ENCODE measurements at places on chromosomes 2 and 18.

DNA sequence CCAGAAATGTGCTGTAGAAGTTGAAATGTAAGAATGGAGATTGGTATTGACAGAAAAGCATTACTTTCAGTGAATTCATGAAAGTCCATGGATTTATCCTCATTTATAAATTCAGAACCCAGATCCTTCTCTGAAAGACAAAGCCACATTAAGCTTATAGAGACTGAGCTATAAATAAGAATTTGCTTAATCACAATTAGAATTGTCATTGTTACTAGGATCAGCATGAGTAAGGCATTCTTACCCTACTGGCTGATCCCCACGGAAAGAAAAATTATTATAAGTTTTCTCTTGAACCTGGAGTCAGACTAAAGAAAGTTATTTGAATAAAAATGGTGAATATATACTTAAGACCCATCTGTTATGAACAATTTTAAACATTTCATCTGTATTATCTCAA, 199.2 kb upstream of the DTNA start:
- DNase-seq = no peak

GRCh38 chr2:104863146-104863467, 9.2 kb downstream of the POU3F3 start:
- no peak for DNase-seq

DNA sequence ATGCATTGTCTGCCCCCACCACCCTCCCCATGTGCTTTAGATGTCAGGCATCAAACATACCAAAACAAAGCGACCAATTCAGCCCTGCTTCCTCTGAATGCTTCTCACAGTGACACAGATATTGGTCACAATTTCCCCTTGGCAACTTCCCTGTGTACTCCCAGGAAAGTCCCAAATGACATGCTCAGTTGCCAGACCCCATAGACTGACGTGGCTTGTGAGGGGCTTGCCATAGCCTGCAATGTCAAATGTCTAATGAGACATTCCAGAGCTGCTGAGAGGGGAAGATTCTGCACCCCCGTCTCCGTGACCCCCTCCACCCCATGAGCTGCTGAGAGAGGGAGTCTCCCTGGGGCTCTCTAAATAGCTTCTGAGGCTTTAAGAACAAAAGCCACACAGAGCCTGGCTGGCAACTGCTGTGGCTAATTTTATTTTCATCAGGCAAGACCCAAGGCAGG, 47.3 kb downstream of the RFTN2 start:
- no peak for DNase-seq

DNA sequence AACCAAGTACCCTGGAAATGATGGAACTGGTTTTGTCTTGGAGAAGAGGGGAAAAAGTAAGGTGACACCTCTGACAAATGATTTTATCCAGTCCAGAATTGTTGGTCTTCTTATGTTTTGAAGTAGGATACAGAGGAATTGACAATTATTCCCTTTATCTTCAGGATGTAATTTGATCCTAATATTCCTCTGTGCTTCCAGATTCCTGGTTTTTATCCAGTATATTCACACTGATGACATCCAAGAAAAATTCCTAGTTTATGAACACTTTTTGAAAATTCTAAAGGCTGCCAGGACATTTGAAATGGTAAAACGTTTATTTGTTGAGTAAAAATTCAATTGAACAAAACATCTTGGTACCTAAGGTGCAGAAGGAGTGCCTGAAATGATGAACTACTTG, 22.2 kb upstream of the ETAA1 start:
- no peak for DNase-seq

GRCh38 chr2:85953476-85953875, 64.7 kb upstream of the ST3GAL5 start:
- DNase-seq = no peak

DNA sequence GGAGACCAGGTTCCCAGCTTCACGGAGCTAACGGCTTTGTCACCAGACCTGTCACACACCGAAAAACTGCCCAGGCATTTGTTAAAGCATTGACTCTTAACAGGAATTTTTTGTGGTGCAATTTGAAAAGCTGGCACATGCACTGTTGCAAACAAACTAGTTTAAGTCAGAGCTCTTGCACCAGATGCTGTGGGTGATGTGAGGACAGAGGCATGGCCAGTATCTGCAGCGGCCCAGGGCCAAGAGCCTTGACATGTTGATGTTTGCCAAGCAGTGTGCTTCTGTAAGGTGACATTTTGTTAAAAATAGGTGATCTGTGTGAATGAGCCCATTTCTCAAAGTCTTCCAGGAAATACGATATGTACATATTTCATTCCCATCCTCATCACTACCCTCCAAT, 142.5 kb downstream of the MTCL1 start:
- no peak for DNase-seq

DNA sequence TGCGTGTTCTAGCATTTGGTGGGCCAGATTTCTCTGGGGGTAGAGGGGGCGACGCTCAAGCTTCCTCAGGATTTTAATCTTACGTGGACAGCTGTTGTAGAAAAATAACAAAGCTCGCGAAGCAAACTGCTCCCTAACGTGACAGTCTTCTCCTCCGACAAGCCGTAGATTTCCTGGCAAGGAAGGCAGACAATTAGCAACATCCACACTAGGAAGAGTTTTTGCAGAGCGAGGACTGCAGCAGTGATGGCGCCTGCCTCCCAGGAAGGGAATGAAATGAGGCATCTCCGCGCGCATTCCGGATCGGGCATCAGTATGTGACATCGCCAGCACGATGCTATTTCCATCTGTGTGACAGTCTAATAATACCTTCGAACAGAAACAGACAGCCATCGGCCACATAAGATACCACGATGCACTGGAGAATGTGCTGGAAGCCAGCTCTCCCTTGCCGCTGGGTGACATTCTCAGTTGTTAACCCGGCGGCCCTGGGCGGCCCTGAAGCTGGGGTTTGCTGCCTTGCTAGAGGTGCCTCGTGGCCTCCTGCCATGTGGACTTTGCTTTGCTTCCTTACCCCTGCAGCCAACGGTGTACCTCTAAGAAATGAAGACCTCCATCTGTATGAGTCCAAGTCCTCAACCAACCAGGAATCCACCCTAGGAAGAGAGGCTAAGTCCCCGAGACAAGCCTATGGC, 101.8 kb upstream of the AGAP1 start:
- no peak for DNase-seq

GRCh38 chr18:12258719-12259705, 4.9 kb downstream of the CIDEA start:
- no peak for DNase-seq

DNA sequence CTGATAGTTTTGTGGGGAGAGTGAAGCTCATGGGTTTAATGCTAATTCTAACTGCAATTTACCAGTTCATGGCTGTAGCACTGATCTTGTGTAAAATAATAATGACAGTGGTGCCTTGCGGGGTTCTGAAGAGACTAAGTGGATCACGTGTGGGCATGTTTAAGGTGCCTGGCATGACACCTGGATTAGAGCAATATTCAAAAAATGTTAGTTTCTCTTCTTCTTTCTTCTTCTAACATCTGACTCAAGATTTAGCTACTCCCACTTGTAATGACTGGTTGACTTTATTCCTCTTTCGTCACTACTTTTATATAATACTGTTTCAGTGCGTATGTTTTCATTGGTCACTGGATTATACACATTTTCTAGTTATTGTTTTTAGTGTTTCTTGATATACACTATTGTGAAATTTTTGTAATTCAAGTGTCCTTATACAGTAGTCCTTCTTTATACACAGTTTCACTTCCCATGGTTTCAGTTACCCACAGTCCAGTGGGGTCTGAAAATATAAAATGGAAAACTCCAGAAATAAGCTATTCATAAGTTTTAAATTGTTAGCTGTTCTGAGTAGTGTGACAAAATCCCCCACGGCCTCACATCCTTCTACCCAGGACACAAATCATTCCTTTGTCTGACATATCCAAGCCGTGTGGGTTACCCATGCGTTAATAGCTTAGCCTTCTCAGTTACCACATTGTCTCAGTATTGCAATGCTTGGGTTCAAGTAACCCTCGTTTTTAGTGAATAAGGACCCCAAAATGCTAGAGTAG, 662.2 kb upstream of the CNTNAP5 start:
- no peak for DNase-seq

GRCh38 chr18:36120297-36120696, 8.8 kb downstream of the SLC39A6 start:
- DNase-seq = no peak

DNA sequence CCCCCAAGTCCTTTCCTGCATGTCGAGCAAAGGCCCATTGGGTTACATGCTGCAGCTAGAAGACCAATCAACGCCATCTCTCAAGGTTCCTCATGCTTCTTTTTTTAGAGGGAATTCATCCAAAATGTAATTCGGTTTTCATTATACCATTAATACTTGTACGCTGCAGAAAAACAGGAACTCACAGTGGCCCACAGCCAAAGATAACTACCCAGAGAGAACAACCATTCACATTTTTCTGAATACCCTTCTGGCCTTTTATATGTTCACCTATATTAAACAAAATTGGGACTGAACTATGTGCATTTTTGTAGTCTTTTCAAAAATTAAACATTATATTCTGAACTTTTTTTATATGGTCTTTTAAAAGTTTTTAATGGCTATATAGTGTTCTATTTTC, 25.8 kb downstream of the FARP2 start:
- no peak for DNase-seq

DNA sequence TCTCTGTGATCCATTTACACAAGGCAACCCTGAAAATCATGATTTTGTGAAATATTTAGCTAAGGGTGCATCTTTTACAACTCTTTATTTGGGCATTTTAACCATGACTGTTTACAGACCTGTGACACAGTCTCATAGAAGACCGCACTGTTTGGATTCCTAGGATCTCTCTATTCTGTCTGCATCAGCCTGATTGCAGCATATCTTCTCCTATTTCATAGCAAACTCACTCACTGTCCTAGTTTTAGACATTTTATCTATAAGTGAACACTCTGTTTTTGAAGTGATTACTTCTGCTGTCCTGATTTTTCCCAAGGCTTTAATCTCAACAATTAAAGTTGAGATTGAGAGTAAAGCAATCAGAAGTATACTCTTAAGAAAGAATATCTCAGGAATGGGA, 56.2 kb downstream of the CAVIN2 start:
- DNase-seq = no peak

- DNase-seq = no peak
Observed at GRCh38 chr2:45289997-45290709, 280.9 kb upstream of the SIX2 start.

DNA sequence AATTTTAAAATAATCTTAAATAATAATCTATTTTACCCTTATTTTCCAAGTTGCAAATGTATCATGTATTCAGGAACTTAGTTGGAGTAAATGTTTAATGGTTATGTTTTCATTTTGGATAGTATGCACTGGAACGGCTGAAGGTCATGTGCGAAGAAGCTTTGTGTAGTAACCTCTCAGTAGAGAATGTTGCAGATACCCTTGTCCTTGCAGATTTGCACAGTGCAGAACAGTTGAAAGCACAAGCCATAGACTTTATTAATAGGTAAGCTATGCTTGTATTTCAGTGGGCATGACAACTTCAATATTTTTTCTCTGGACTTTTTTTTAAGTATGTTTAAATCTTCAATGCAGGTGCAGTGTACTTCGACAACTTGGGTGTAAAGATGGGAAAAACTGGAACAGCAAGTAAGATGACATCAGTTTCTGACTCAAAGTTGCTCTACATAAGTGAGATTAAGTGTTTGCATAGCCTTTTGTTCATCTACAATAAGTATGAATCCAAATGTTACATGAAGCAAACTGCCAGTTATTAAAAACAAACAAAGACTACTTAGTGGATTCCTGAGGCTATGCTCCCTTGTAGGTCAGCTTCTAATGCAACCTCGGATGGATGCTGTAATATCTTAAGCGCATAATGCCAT, 63.1 kb downstream of the SPOPL start:
- DNase-seq = no peak

- no peak for DNase-seq
Observed at GRCh38 chr18:55585920-55586561, 2.0 kb downstream of the TCF4 start.

- DNase-seq = no peak
Observed at GRCh38 chr2:69948032-69948962, 13.1 kb downstream of the ASPRV1 start.

DNA sequence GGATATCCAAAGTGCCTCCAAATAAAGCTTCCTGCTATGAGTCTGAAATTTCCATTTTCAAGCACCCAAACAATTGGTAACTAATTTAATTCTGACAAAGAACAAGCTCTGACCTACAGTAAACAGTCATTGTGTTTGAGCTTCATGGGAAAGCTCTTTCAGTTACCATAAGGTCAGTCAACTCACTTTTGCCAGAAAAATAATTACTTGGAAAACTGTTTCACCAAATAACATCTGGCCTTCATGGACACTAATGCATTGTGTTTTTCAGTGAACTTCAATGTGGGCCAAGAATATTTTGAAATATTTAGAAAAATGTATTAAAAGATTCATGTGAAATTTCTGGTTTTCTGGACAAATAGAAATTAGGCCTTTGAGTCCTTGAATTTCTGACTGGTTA, 369.9 kb downstream of the GALR1 start:
- DNase-seq = no peak

DNA sequence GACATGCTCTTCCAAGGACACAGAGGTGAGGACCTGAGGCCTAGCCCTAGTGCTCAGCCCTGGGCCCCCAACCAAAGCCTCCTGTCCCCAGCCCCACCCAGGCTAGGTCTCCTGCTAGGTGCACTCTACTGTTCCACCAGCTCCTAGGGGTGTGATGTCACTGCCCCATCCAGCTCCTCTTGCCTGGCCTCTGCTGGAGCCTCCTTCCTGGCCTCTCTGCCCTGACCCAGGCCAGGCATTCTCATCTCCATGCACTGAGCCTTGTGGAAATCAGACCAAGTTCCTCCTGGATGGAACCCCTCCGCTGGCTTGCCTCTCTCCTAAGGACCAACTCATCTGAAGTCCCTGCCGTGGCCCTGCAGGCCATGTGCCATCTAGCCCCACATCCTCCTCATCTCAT, 156.8 kb downstream of the INHBB start:
- no peak for DNase-seq

GRCh38 chr2:180991820-180992219, 11.4 kb downstream of the UBE2E3 start:
- DNase-seq = no peak

GRCh38 chr2:189763908-189764661, 1.5 kb upstream of the OSGEPL1 start:
- DNase-seq = no peak

DNA sequence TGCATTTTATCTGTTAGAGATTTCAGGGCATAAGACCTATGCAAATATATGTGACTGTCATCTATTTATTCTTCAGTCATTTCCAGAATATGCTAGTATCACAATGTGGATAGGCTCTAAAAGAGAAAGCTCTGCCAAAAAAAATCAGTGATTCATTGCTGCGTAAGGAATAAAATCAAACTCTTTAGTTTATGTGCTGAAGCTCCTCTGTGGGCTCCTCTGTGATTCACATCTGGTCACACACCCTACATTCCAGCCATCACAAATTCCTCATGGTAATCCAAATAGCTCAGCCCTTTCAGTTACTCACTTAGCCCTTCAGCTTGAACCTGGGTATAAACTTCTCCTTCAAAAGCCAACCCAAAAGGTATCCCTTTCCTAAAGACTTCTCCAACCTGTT, 21.4 kb downstream of the DLGAP1 start:
- no peak for DNase-seq

Data from ovary (tissue), 10 donors.